AG08396 (cell line): ENCODE measurements at places on chromosomes 2 and 18.

DNA sequence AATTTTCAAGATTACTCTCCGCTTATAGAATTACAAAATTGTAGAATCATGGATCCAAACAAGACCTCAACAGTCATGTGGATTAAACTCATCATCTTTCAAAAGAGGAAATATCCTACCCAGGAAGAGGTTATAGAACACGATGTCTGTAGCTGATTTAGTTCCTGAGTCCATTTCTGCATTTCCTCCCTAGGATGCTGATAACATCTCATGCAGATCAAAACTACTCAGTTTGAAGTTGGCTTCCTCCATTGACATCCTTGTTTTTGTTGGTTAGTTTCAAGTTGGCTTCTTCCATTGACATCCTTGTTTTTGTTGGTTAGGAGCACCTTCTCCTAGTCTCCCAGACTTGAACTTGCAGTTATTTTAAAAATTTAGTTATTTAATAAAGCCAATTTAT lies 147.5 kb downstream of the PARD3B start:
- no peak for DNase-seq

DNA sequence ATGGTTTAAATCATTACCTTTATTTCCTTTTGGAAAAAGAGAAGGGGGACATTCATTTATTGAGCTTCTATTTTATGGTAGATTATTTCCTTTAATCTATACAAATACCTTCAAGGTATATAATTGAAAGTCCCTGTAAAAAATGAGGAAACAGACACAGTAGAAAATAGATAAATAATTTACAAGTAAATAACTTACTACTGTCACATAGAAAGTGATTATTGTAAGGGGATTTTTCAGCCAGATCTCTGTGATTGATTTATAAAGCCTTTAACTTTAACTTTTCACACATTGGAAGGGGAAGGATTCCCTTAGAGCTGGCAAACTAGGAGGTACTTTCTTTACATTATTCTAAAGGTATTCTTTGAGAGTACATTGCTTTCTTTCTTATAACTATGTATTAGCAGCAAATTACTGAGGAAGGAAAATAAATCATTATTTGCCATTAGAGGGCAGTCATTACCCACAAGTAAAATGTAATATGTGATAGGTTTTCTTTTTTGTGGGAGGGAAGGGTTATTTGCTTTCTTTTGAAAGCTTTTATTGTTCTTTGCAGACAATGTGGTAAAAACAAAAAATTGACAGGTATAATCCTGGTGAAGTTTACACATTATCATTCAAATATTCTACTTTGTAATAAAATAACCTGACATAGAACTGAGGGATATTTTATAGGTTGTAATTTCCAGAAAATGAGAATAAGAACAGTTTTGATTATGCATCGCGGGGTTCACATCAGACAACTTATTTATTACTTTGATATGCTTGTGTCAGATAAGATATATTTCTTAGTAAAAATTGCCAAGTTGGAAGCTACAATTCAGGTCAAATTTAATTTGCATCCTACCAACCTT lies 24.8 kb upstream of the RPE start:
- DNase-seq = peak; percentile 8

DNA sequence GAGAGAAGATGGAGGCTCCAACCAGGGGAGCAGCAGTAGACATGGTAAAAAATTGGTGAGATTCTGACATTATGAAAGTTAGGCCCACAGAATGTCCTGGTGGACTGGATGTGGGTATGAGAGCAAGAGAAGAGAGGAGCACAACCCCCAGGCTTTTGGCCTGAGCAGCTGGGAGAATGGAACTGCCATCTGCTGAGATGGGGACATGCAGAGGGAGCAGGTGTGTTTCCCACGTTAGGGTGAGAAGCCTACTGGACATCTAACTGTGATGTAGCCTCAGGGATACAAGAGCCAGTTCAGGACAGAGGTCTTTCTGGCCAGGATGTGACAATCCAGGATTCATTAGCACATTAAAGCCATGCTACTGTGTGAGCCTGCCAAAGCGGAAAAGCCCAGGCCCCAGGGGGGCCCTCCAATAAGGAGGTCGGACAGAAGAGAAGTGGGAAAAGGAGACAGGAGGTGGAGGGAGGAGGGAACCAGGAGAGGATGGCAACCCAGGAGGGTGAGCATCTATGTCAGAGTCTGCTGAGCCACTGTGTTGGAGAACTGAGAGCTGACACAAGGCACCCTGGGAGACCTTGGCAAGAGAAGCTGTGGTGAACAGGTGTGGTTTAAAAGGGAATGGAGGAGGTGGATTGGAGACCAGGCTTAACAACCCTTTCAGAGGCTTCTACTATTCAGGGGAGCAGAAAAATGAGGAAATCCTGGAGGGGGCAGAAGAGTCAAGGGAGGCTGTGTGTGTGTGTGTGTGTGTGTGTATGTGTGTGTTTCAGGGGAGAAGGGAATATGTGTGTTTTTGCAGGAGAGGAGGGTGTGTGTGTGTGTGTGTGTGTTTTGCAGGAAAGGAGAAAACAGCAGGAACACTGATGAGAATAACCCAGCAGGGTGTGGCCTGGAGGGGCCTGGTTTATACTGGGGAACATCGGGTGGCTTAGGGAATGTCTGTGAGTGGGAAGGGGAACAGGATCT lies 10.5 kb downstream of the CYB5A start:
- DNase-seq = no peak

DNA sequence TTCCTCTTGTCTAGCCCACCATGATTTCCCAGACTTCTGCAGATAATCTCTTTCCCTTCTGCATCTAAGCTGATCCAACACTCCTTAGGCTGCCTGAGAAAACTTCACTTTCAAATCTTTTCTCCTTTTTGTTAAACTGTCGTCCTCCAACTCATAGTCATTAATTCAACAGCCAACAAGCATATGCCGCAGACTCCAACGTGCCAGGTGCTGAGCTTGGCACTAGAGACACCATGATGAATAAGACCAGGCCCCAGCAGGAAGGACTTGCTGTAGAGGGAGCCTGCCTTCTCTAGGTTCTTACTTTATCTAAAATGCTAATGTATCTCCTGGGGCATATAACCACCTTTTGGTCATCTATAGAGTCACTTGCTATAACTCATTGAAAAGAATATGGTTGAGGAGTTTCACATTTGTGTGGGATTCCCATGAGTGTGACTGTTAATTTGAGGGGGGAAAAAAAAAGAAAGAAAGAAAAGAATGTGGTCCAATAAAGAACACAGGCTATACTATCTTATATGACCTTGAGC lies 51.0 kb downstream of the ANKRD44 start:
- no peak for DNase-seq

DNA sequence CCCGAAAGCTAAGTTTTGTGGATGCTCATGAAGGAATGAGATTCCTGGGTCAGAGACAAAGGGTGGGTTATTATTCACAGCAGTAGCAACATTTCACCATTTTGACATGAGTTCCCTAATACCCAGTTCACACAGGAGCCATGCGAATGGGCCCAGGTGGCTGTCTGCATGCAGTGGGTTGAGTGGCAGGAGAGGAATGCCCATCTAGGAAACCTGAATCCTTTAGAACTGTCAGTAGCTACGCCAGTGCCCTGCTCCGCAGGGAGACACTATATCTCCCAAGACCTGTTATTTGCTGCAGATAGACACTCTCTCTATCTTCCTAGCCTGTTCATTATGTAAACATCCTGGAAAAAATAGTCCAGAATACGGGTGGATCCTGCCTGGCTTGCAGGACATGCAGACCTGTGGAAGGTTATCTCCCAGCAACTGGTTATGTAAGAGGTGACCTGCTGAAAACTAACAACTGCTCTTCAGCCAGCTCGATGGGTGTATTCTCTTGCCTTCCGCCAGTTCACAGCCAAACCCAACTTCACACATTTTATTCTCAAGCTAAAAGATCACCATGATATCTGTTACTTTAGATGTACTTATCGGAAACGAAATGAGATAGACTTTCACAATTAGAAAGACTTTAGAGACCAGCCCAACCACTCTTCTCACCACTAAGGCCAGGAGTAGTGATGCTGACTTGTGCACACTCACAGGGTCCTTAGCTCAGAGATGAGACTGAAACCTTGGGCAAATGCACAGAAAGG lies 59.1 kb downstream of the MBP start:
- no peak for DNase-seq

GRCh38 chr2:128157644-128158043 lies 66.6 kb downstream of the UGGT1 start:
- DNase-seq = no peak

DNA sequence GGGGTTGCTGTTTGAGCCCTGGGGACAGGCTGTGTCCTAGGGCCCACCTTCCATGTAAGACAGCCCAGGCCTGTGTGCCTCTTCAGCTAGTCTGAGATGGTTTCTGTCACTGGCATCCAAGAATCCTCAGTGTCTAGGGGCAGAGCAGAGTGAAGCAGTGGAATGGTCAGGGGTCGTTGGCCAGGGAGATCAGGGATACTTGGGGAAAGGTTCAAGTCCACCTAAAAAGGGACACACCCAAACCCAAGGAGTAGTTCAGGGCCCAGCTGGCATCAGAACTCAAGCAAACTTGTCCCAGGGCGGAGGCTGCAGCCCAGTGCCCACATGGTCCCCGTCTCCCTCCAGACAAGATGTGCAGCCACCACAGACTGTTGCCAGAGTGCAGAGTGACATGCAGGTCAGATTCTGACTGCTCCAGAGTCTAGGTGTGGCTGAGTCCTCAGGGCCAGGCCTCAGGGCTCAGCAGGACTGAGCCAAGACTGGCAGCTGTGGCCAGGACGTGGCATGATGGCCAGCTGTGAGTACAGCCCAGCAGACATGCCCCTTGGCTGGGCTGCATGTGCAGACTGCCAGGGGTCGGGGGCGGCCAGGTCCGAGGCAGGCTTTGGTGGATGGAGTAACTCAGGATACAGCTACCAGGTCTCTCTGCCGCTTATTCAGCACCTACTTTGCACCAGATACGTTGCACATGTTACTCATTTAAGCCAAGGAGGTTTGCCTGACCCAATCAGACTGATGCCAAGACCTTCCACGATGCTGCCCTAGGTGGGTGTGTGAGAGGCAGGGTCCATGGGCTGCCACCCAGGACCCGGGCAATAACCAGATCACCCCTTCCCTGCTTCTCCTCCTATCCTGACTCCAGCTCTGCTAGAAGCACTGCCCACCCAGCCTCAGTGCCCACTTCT lies 146.6 kb downstream of the SMAD7 start:
- no peak for DNase-seq

GRCh38 chr2:204950695-204951346 lies 405.5 kb downstream of the PARD3B start:
- peak; percentile 14 for DNase-seq

DNA sequence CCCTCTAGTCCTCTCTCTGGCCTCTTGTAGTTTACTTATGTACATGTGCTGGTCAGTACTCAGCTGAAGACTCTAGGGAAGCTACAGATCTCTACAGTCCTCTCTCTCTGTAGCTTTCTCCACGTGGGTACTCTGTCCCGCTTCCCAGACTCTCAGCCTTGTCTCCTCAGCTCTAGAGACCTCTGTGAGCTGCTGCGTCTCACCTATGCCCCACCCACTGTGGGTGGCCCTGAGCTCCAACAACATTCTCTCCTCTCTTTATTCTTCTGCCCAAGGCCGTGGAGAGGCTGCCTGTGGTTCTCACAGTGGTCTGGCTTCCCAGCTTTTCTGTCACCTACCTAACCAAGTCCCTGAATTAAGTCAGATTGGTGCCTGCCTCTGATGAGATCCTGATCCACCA lies 33.4 kb downstream of the MFSD6 start:
- no peak for DNase-seq

- DNase-seq = no peak
Observed at GRCh38 chr2:100184055-100184737, 41.8 kb upstream of the AFF3 start.
